ENCODE measurements at places on chromosomes 7 and 10.

DNA sequence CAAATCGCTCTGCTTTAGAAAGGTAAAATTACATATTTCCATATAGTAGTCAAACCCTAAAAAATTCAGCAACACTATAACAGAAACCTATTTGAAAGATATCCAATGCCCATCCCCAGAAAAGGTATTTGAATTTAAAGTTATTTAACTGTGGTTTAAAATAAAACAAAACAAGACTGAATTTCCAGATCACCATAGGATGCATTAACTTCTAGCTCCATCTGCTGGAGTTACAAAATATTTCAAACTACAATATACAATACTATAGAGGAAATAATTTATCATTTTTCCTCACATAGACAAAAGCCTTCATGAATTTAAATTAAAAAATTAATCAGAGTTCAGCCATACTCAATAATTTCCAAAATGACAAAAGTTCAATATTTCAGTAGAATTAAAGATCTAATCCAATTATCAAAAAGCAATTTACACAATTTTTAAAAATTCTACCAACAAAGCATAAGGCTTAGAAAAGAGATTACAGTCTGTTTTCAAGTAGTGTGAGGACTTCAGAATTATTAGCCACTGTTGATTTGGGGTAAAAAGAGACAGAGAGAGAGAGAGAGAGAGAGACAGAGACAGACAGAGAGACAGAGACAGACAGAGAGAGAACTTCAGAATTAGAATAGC lies 75.9 kb downstream of the LMBR1 start:
- DNase-seq: peak; percentile 22

GRCh38 chr10:87781545-87781944 lies 36.5 kb downstream of the ATAD1 start:
- no peak for DNase-seq

DNA sequence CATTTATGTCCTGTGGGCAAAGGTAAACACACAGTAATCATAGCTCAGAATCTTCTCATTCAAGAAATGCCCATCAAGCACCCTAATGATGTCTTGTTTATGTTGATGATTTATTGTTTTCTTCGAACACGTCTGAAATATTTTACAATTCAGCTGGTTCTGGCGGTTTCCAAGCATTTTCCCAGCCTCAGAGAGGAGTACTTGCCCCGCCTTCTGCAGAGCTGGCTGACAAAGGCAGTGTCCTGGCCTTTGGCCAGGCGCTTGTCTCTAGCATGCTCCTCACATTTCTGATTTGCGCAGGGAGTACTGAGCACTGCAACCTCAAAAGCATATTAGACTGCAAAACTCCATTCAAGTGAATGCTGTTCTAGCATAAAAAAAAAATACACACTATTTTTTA lies 314.2 kb upstream of the GNAI1 start:
- DNase-seq: no peak

GRCh38 chr7:6444516-6445269 lies 3.1 kb downstream of the DAGLB start:
- DNase-seq: no peak

GRCh38 chr10:43407148-43407575 lies 1.8 kb downstream of the HNRNPF start:
- peak; percentile 74 for DNase-seq

GRCh38 chr10:27457966-27458365 lies 46.1 kb upstream of the RAB18 start:
- no peak for DNase-seq

DNA sequence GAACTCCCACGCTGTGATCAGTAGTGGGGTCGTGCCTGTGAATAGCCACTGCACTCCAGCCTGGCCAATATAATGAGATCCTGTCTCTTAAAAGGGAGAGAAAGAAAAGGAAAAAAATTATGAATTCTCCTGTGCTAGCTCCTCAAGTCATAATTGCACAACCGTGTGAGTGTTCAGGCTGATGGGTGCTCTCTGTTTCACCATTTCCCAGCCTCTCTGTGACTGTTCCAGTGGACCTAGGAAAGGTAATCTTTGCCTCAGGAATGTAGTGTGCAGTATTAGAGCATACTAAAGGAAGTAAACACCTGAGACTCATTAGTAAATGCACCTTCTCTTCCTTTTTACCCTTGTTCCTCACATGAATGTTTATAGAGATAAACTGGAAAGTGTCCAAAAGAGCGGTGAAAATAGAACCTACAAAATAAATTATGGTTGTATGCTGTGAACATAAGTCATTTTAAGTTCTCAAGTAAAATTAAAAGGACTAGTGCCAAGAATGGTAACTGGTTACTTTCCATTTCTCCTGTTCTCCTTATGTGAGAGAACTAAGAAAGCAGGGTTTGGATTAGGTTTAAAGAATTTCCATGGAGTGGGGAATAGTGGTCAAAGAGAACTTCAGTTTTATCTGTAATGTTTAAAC lies 42.7 kb downstream of the INPP5F start:
- DNase-seq: no peak

DNA sequence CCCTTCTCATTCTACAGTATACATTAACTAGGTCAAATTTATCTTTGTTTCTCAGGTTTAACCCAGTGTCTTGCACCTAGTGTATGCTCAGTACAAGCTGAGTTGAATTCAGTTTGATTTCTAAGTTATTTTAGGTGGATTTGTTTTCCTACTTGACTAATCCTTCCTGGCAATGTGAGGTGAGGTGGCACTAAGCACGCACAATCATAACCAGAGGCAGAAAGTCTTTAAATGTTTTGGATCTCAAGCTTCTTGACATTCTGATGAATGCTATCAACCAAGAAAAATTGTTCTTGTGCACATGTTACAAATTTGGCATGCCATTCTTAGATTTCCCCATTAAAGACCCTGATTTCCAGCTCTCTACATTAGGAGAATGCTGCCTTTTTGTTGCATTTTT lies 3.2 kb downstream of the BZW2 start:
- no peak for DNase-seq

DNA sequence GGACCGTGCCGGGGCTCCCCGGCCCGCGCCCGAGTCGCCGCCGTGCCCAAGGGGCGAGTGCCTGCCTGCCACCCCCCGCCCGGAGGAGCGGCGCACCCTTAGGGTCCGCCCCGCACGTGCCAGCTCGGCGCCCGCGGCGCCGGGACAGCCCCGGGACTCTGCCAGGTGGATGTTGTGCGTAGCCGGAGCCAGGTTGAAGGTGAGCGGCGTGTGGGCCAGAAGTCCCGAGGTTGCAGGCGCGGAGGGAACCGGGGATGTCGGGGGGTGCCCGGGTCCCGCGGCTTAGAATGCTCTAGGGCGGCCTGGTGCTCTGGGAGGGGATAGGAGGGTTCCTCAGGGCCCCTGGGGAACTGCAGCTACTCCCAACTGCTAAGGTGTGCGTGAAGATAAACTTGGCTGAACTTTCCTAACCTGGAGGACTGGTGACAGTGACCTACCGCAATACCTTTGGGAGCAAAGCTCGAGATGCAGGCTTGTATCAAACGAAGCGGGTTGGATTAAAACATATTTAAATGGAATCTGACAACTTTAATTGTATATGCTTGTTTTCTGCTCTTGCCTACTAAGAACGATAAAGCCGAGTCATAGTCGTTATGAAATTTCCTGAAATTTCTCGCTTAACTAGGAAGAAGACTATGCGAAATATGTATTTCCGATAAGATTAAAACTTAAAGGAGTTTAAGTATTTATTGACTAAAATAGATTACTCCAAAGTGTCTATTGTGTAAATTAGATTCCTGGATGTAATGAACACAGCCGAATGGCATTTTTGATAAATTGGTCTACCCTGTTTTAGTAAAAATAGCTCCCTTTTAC lies at the start of gene CUX1:
Gene CUX1, plus strand, starts transcription at position 156 of the 816 bp plus-strand sequence. Its CDS starts 14 bp downstream, at position 170.
- DNase-seq: peak; percentile 37

All from GM12865 (cell line).